Stomach (tissue), 19 donors: ENCODE measurements at places on chromosomes 12 and 14.
A peak's percentile ranks its signal among the peaks of the same experiment; 100 is the strongest.

DNA sequence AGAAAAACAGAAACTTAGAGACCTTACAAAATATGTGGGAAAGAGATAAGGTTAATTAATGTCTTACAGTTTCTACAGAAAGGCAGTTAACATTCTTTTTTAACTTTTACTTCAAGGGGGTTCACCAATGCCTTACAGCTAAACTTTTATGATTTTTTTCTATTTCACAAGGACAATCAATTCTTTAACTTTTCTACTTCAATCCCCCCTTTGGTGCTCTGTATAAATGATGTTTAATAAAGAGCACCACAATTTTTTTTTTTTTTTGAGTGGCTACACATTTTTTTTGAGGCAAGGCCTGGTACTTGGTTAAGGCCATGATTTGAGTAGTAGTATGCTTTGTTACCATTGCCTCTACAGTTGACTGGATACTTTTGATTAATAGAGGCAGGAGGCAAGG is 279.6 kb downstream of the PRKD1 start:
- no peak for DNase-seq

DNA sequence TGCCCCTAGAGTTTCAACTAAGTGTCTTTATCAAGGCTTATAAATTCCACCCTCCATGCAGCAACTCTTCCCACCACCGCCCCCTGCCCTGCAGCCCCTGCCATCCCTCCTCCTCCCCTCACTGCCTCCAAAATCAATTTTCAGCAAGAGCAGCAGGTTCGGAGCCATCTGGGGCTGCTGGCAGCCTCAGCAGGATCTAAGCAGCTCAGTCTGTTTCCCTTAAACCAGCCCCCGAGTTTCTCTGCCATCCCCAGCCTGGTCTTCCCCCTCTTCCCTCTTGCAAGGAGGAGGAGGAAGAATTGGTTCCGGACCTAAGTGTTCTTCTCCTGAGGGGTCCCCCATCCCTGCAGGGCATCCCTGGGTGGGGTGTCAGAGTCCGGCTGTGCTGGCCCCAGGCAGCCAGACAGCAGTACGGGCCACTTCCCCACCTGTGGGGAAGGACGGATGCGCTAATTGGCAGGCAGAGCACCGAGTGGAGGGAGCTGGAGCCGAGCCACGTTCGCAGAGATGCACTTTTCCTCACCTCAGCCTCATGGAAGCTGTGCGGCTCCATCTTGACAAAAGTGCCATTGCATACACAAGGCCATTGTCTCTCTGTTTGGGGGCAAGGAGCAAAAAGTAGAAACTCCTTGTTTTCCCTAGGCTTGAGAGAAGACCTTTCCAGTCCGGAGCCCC is 189.3 kb downstream of the KCNA5 start:
- no peak for DNase-seq

DNA sequence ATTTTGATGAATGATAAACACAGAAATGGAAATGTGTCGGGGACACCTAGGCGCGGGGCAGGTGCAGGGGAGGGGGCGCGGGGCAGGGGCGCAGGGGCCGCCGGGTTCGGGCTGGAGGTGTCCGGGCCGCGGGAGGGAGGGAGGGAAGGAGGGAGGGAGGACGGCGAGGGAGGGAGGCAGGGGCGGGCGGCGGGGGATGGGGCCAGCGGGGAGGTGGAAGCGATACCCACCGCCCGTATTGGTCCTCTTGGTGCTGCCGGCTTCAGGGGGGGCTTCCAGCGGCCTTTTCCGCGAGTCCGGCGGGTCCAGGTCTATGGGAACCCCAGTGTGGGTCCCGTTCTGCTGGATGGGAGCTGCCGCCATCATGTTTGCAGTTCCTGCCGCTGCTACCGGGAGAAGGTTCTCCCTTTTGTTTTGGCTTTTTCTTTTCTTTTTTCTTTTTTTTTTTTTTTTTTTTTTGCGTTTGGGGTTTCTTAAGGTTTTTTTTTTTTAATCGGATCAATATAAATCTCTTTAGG is 703 bp downstream of the NOVA1 start:
- DNase-seq = peak; percentile 67

GRCh38 chr12:113022563-113023297 is 33.8 kb upstream of the DTX1 start:
- no peak for DNase-seq

- no peak for DNase-seq
Measured at GRCh38 chr14:37150414-37150813, 22.0 kb downstream of the SLC25A21 start.

DNA sequence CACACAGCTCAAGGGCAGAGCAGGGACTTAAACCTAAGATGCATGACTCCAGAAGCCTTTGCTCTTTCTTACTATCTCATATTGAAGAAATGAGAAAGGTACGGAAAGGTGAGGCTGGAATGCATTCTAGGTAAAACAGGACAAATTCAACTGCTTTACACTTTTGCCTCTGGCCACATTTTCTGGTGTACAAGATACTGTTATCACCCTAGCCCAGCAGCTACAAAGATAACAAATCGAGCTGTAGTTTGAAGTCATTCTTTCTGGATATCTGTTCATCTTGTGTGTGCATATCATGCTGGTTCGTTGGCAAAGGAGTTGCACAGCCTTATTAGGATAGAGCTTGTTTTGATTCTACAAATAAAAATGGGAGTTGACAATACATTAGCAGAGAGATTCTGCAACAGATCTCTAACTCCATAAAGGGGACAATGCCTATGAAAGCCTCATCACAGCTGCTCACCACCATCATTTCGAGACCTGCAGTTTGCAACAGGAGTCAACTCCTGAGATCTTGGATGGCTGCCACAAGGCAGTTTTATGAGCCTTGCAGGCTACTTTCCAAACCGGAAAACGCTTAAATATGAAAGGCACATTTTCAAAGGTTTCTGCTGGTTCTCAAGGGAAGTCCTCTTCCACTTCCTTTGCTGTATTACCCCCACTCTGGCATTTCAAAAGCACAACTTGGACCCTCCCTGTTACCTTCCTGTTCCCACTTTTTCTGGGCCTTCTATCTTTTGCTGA is 64.9 kb downstream of the STXBP6 start:
- DNase-seq = peak; percentile 56

GRCh38 chr14:72883961-72884360 is 9.9 kb downstream of the DPF3 start:
- DNase-seq = no peak

GRCh38 chr12:47393403-47393790 is 312.4 kb downstream of the RPAP3 start:
- DNase-seq = no peak
